ENCODE measurements at places on chromosomes 6 and 20.
A peak's percentile ranks its signal among the peaks of the same experiment; 100 is the strongest.

DNA sequence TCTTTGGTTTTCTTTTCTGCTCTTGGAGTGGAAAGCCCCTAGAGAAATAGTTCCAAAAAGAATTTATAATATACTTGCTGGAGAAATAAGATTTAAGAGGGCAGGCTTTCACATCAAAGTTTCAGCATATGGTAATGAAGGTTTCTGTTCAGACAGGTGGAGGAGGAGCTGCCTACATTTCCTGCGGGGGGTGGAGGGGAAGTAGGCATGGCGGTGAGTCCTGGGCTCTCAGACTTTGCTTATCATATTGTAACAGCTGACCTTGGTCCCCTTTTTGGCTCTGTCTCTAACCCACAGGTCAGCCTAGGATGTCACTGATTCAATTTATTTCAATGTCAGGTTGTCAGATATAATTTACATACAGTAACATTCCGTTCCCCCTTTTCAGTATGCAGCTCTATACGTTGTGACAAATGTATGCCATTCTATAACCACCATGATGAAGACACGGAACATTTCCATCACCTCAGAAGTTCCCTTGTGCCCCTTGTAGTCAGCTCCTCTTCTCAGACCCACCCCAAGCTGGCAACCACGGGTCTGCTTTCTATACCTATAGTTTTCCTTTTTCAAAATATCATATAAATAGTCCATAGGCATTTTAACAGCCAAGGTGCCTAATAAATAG, 77.6 kb upstream of the GGTLC1 start:
- no peak for DNase-seq

DNA sequence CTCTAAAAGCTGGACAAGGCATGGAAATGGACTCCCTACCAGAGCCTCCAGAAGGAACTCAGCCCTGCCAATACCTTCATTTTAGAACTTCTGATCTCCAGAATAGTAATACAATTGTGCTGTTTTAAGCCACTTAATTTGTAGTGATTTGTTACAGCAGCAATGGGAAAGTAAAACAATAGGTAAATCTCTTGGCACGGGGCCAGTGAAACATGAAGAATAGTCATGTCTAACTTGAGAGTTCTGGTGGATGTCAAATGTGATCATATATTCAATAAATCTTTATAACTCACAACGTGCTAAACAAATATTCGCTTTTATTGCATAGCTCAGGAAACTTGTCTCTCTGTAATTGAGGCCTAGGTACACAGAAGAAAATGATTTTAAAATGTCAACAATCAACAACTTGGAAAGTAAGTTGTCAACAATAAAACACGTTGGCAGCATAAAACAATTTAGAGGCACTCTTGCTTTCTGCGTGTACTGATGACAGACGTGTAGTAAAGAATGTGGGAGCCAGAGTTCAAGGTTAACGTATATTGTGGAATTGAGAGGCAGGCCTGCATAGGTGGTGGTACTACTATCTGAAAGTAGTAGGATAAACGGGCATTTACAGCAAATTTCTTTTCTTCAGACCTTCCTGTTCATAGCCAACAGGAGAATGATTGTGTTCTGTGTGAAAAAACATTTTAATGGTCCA, 140.5 kb upstream of the OPRM1 start:
- DNase-seq = no peak

- no peak for DNase-seq
Observed at GRCh38 chr6:88573561-88573960, 389.9 kb downstream of the RNGTT start.

DNA sequence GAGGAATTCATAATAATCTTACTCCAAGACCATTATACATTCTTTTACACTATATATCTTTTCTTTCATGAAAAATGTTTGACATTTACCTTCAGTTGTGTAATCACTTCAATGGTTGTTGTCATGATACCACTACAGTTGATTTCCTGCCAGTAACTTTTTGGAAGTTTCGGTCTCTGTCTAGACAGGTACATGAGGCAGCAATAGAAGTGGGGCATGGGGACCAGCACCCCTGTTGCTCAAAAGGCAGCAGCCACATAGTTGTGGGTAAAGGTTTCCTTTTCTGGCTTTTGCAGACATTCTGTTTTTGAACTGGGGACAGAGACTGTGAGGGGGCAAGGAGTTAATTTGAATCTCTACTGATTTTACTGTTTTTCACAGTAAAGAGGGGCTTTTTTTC, 14.1 kb downstream of the SAMD5 start:
- no peak for DNase-seq

DNA sequence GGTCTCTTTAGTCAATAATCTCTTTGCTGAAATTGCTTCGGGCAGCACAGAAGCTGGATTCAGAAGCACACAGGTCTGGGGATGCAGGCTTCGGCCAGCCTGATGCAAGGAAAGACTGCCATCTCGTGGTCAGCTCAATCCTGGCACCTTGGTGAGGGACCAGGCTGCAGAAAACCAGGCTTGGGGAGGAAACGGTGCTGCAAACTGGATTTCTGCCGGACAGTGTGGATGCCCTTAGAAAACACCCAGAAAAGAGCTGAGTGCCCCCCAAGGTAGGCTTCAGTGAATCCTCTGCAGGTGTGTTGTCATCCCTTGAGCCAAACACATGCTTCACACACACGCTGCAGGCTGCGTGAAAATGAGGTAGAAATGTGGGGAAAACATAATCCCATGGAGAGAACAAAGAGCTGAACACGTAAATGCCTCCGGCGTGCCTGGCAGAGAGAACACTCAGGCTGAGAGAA, 89.8 kb upstream of the PAX1 start:
- DNase-seq = no peak

DNA sequence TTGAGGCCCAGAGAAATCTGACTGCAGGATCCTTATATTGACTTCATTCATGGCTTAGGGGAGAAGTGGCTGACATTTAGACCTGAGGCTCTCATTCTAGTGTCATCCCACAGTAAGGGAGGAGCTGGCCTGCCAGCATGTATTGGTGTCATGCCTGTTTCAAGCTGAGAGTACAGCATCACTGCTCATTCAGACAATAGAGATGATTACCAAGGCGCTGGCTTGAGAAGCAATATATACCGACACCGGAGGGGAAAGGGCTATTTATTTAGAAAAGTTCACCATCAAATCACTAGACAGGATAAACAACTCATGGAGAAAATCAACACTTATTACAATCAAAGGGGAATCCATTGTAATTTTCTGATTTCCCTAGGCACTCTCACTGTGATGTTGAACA, 84.4 kb upstream of the HDAC2 start:
- DNase-seq = no peak

DNA sequence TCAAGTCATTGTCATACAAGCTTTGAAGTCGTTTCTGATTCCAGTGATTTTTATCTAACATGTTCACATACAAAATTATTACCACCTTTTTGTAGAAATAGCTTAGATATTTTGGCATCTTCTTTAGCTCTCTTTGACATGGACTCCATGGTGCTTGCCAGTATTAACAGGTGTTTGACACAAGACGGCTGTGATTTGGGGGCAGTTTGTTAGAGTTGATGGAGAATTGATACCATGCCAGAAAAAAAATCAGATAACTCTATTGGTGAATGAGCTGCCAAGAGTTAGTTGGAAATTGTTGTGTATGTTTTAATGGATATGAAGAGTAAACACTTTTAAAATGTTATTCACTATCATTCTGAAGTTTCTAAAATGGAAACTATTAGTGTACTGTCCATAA, 146.6 kb upstream of the LAMP5 start:
- DNase-seq = no peak

- no peak for DNase-seq
Observed at GRCh38 chr6:111775145-111775922, 97.9 kb downstream of the FYN start.

- peak; percentile 46 for DNase-seq
Observed at GRCh38 chr20:44959082-44959637, 1.0 kb downstream of the TOMM34 start.

DNA sequence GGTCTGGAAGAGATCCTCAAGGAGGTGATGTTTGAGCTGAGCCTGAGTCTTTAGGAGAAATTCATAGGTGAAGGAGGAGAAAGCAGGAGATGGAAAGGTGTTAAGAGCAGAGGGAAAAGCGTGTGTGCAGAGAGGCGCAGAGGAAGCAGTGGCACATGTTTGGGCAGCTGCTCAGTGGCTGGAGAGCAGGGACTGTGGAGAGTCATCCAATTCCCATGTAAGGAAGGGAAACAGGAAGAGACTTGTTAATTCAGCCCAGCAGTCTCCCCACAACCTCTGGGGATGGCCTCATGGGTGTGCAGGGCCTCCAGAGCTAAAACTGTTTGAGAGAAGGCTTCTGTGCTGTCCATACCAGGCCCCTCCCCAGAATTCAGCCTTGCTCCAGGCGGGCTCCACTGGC, 16.2 kb downstream of the AAR2 start:
- no peak for DNase-seq

- DNase-seq = no peak
Observed at GRCh38 chr20:61822396-61822795, 243.3 kb downstream of the TAF4 start.

DNA sequence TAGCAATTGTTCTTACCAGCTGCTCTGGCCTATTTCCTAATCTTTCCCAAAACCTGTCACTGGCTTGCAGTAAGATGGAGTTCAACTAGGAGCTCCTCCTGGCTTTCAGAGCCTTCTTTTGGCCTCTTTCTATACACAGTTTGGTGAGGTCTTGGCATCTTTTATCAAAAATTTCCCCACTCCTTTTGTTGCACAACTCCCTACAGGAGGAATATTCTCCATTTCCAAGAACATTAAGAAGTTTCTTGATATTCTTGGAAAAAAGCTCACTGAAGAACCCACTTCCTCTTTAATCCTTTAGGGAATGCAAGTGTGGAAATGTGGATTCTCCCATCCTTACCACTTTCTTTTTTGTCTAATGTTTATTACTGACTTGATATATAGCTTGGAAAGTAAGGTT, 171.3 kb upstream of the KCNK16 start:
- no peak for DNase-seq

- DNase-seq = no peak
Observed at GRCh38 chr20:43925215-43925614, 10.6 kb downstream of the TOX2 start.

GRCh38 chr6:143325379-143326140, 124.9 kb downstream of the ADAT2 start:
- DNase-seq = peak; percentile 69

- no peak for DNase-seq
Observed at GRCh38 chr6:49526598-49526997, 23.9 kb upstream of the C6orf141 start.

DNA sequence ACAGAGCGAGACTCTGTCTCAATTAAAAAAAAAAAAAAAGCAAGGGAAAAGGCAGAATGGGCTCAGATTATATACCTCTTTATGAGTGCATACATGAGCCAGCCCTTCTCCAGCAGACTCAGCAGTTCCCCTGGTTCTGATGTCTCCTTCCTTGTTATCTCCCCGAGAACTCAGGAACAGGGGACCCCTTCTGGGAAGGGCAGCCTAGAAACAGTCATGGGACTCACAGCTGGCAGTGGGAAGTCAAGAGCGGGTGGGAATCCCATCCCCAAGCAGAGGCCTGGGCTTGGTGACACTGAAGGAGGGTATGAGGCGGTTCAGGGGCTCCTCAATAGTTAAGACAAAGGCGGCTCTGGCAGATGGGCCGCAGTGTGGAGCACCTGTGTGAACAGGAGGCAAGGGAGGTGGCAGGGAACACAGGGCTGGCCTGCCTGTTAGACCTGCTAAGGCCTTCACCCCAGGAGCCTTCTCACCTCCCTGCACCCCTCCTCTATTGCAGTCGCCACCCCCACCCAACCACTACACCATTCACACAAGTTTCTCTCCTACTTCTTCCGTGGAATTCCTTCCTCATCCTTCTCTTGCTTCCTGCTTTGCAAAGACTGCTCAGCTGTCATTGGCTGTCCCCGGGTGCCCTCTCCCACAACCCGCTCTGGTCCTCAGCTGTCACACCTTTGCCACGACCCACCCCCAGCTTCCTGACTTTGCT, 29.7 kb upstream of the MDFI start:
- DNase-seq = no peak

DNA sequence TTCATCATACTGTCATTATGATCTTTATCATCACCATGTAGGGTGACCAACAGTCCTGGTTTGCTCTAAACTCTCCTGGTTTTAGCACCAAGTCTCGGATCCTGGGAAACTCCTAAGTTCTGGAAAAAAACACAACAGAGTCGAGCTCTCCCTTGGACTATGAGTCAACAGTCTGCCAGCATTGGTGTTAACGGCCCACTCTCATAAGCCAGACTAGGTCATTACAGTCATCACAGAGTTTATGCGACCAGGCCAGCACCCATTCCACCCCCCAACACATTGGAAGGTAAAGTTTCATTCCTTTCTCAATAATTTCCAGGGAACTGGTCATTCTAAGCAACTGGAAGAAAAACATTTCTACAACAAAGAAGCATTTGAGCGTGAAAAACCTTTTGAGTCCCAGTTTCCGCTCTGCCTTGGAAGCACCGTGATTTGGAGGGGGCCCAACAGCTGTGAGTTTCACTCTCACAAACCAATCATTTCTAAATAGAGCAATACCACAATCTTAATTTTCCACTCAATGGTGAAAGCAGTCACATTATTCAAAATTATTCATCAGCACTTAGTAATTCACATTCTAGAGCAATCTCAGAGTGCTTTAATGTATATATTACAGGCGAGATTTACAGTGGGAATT, 445.0 kb downstream of the CDH26 start:
- DNase-seq = no peak

- no peak for DNase-seq
Observed at GRCh38 chr20:16100767-16101166, 472.5 kb downstream of the KIF16B start.

DNA sequence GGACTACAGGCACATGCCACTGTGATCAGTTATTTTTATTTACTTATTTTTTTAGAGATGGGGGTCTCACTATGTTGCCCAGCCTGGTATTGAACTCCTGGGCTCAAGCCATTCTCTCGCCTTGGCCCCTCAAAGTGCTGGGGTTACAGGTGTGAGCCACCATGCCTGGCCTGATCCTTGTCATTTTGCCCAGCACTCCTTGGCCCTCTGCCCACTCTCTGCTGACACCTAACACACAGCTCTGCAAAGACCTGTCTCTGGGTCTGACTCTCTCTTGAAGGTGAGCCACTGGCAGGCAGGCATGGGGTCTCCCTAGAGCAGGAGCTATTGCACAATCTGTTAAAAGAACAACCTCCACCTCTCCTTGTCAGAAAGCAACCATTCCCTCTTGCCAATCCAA, 155.6 kb downstream of the ZFP64 start:
- DNase-seq = no peak

DNA sequence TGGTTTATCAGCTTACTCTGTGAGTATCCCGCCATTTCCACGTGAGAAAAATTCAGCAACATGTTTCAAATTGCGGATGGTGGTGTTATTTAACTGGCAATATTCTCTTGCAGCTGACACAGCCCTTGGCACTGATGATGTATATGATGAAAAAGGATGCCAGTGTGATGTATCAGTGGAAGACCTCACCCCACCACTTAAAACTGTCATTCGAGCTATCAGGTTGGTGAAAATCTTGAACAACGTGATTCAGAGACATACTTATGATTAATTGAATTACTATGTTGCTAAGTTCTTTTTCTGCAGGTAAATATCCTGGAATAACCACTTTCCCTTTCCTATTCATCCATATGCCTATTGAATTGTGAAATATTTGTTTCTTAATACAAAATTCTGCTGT, 55.7 kb downstream of the KHDC1L start:
- no peak for DNase-seq

GRCh38 chr20:35826397-35826998, 54.7 kb downstream of the PHF20 start:
- no peak for DNase-seq

All from RCC 7860 (cell line).